ENCODE measurements at places on chromosomes 3 and 15.

DNA sequence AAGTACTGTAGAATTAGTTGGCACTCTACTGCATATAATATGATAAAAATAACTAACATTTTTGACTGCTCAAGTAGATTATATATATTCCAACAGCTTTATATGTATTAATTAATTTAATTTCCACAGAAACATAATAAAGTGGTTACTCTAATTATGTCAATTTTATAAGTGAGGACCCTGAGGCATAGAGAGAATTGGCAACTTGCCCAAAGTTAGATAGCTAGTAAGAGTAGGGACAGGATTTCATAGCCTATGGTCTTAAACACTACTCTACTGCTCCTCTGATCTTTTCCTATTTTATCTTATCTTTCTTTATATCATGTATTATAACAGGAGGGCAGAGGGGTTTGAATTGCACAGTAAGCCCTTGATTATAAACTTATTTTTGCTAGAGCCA is 418.7 kb upstream of the SGO1 start:
- no peak for DNase-seq

- no peak for DNase-seq
These were observed 194.5 kb downstream of the CPNE4 start for GRCh38 chr3:131840156-131840797.

- DNase-seq = no peak
These were observed 198.9 kb upstream of the CTDSPL start for GRCh38 chr3:37662785-37663184.

DNA sequence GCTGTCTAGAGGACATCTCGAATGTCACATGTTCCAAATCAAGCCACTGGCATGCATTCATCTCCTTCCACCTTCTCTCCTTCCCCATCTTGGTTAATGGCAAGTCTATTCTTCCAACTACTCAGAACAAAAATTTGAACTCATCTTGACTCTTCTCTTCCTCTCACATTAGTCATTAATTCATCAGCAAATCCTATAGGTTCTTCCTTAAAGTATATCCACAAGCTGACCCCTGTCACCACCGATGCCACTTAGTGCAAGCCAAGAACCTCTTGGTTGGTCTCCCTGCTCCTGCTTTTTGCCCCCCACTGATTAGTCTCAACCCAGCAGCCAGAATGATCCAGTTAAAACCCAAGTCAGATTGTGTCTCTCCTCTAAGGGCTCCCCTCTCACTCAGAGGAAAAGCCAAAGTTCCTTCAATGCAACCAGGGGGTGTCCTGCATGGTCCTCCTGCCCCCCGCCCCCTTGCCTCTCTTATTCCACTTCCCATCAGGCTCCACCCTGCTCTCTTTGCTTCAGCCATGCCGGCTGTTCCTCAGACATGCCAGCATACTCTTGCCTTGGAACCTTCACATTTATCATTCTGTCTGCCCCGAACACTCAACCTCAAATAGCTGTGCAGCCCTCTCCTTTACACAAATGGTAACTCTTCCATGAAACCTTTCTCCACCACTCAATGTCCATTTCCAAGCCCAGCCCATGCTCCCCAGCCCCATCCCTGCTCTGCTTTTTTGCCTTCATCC is 1.0 kb upstream of the GALNT15 start:
- no peak for DNase-seq

GRCh38 chr15:44427756-44428724 is 611 bp downstream of the CTDSPL2 start:
- peak; percentile 54 for DNase-seq

DNA sequence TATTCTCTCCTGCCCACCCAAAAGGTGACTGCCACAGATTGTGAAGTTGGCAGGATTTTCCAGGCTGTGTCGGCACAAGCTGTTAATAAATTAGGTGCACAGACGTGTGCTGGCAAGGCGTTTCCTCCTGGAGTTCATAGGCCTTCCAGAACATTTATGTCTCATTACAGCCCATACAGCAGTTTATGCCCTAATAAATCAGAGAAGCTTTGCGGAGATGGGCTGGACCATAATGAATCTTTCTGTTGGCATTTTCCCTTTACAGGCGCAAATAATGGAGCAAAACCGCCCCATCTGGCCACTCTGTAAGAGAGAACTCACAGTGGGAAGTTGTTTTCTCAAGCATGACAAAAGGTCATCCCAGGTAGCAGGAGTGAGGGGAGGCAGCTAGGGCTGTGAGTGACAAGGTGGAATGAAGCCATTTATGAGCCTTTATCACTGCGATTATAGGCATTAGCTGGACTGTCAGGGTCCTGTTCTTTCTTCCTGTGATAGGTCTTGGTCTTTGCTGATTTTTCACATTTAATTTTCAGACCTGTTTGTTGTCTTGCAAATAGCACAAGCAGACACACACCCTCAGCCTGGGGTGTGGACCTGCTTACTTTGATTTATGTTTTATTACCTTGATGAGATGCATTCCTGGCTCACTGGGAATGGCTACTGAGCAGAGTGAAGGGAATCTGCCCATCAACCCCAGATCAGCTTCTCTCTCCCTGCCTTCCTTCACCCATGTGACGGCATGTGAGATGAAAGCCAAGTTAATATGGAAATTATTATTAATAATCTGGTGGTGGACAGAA is 257.5 kb downstream of the LRTM1 start:
- no peak for DNase-seq

DNA sequence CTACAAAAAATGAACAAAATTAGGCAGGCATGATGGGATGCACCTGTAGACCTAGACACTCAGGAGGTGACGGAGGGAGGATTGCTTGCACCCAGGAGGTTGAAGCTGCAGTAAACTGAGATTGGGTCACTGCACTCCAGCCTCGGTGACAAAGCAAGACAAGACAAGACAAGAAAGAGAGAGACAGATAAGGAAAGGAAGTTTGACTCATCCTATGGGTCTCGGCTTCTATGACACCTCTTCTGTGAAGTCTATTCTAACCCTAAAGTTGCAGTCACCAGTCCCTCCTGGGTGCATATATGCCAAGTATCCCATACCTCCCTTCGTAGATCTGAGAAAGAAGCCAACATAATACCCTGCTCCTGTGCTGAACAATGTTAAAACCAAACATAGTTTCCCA is 7.9 kb upstream of the ZMAT3 start:
- no peak for DNase-seq

GRCh38 chr3:55490276-55490913 is 3.3 kb upstream of the WNT5A start:
- no peak for DNase-seq

DNA sequence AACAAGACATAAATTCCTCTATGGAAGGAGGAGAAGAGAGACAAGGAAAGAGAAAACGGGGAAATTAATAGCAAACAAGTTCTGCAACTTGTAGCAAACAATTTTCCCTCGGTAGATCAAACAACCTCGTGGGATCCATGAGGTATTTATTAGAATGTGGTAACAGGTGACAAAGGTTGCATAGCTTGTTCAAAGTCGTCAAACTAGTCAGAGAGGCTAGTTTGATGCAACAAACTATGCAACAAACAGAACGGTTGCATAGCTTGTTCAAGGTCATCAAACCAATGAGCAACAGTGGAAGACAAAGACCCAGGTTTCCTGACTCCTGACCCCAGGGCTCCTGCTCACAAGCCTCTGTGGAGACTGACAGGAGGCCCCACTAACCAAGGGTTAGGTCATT is 20.7 kb downstream of the MB21D2 start:
- no peak for DNase-seq

DNA sequence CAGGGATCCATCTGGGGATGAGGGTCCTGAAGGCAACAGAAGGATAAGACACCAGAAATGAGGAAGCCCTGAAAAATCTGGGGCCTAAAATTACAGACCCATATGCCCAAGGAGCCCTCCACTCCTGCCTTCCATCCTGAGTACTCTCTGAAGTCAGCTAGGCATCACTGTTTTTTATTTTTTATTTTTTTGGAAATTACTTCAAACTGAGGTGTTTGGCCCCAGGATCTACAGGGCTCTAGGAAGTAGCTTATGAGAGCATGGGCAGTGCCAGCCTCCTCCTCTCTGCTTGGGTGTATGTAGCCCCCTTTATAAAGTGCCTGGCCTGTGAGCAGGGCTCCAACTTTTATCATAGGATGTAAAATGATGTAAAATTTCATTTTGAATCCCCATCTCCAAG is 7.9 kb downstream of the EPB42 start:
- no peak for DNase-seq

GRCh38 chr3:107681396-107681795 is 158.6 kb downstream of the BBX start:
- DNase-seq = no peak

DNA sequence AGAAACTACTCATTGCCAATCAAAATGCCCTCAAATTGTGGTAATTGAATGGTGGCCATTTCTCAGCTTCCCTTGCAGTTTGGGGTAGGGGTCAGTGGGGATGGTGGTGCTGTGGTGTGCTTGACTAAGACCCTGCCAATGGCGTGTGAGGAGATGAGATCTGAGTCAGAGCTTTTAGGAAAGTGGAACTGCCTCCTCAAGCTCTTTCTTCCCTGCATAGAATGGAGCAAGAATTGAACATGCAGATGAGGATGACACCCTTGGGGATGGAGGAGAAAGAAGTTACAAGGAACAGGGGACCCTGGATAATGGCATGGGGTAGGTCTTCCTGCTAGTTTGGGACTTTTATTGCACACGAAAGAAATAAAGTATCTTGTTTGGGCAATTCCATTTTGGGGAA is 188.0 kb downstream of the PEX5L start:
- no peak for DNase-seq

GRCh38 chr3:68878322-68878721 is 54.0 kb downstream of the TAFA4 start:
- DNase-seq = no peak

DNA sequence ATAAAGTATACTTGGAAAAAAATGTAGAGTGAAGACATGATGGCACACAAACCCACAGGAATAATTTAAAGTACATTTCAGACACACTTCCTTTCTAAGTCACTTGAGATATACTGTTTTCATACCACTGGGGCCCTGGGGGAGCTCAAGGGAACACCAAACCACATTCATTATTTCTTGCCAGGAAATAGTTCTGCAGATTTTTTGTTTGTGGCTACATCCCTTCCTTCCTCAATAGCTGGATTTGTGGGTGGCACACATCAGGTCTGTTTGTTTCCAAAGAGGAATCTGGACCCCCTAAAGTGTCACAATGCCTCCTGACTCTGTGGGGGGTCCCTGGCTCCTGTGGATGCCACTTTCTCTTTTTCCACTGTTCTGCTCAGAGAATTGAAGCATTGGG is 153.5 kb upstream of the COL8A1 start:
- no peak for DNase-seq

GRCh38 chr3:44104668-44105321 is 136.9 kb upstream of the TOPAZ1 start:
- peak; percentile 87 for DNase-seq

DNA sequence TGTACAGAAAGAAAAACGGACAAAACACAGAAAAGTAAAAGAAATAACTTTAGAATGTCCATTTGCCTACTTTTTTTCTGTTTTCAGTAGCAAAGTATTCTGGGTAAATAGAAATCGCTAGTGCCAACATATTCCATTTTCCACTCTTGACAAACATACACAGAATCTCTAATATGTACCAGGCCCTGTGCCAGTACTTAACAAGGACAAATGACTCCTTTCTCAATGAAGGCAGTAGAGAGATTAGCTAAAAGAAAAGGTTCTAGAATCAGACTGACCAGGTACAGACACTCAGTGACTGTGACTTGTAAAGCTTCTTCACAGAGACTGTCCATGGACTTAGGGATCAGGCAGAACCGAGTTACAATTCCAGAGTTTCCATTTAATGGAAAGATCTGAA is 165.8 kb upstream of the STAC start:
- no peak for DNase-seq

DNA sequence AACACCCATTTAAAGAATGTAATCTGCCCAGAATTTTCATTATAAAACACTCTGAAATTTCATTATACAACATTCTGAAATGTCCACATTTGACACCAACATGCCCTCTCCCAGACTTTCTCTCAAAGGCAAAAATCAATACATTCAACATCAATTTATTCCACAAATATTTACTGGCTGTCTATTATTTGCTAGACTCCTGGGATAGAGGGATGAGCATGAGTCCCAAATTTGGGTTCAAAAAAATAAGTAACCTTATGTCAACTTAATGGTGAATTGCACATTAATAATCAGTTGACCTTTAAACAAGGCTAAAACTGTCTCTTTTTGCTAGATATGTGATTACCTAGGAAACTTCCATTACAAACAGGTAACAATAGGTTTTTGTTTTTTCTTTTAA is 109.0 kb downstream of the SERPINI1 start:
- no peak for DNase-seq

DNA sequence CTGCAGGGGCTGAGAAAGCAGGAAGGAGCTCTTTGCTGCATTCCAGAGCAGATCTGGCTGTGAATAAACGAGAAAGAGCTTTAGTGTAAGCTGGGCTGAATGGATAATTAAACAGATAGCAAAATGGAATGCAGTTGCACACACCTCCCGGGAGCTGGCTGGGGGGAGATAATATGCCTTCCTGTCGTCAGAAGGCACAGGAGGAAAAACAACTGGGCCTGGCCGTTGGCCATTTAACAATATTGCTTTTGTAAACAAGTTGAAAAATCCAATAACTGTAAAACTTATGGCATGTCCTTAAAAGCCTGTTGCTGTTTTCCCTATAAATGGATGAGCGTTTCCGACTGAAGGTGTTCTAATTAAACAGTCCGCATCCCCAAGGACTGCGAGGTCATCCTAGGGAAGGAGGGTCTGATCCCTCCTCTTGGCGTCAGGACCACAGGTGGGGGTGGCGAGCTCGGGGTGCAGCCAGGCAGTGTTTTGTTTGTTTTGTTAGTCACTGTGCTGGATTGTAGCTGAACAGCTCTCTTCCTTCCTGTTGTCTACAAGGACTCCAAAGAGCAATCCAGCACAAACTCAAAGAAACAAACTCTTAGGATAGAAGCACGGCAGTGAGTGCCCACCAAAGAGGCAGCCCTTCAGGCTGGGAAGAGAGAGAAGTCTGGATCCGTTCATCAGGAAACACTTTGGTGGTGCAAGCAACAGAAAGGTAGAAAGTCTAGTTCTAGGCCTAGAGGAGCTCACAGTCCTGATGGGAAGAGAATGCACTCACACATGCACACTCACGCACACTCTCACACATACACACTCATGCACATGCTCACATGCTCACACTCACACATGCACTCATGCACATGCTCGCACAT is 133.4 kb upstream of the SMAD3 start:
- DNase-seq = no peak

GRCh38 chr15:73884159-73884558 is 10.8 kb downstream of the TBC1D21 start:
- no peak for DNase-seq

DNA sequence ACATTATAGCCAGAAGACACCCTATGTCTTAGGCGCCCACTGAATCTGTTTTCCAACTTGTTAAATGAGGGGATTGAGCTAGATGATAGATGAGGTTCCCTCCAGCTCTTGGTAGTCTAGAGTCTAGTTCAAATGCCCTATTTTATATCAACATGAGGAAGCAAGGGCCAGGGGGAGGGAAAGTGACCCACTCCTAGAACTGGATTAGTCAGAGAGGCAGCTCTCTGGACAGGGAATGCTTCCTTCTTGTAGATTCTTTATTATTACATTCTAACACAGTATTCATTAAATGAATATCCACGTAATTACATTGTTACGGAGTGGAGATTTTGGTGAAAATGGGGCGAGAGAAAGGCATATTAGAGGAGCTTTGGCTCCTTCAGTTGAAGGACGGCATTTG is 89.5 kb downstream of the RAD18 start:
- no peak for DNase-seq

GRCh38 chr3:25460751-25461150 is 32.7 kb downstream of the RARB start:
- peak; percentile 82 for DNase-seq

GRCh38 chr3:62815981-62816380 is 59.2 kb downstream of the CADPS start:
- no peak for DNase-seq
